ENCODE measurements at places on chromosomes 2 and 18.

- peak; percentile 13 for DNase-seq
Observed at GRCh38 chr18:12768625-12769024, 65.8 kb downstream of the PSMG2 start.

GRCh38 chr2:180953550-180953949, 26.9 kb upstream of the UBE2E3 start:
- DNase-seq: no peak

- peak; percentile 14 for DNase-seq
Observed at GRCh38 chr2:26144953-26145680, 27.8 kb upstream of the GAREM2 start.

DNA sequence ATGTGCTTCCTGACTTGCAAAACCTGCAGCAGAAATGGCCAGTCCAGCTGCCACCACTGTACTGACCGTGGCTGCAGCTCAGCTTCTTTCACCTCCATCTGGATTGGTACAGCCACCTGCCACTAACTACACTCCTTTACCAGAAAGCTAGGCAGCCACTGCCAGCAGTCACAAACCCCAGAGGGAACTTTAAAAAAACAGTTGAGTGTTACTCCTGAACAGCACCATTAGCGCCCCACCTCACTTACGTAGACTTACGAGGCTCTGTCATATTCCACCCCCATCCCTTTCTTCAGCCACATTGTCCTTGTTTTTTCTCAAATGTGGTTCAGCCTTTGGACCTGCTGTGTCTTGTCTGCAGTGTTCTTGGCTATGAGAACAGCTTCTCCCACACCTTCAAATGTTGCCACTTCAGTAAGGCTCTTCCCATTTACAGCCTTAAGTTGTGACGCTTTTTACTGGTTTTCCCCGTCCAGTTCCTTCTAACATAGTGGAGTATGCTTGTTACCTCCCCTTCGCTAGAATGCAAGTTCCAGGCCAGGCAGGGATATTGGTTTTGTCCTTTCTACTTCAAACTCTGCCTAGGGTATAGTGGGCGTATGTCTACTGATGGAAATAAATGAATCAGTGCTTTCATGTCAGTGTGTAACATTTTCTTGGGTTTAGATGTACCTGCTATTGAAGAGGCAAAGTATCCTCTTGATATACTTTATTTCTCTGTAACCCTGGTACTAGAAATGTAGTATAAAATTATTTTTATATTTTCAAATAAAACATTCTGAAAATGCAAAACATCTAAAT, 17.0 kb downstream of the HNRNPA3 start:
- no peak for DNase-seq

GRCh38 chr2:236631856-236632291, 62.2 kb downstream of the ACKR3 start:
- no peak for DNase-seq

DNA sequence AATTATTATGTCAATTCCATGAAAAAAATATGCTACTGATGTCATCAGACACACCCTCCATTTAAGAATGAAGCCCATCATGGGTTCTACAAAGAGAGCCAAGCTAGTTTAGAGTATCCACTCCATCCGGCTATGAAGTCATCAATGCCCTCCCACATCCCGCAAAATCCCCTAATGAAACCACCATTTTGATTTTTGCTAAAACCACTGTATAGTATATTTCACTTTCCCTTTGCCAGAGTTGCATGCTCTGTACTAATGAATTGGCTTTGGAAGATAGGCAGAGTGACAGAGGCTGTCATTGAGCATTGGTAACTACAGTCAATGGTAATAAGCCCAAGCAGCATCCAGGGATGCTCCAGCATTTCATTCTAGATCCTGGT, 118.6 kb downstream of the ANKRD44 start:
- DNase-seq: no peak

DNA sequence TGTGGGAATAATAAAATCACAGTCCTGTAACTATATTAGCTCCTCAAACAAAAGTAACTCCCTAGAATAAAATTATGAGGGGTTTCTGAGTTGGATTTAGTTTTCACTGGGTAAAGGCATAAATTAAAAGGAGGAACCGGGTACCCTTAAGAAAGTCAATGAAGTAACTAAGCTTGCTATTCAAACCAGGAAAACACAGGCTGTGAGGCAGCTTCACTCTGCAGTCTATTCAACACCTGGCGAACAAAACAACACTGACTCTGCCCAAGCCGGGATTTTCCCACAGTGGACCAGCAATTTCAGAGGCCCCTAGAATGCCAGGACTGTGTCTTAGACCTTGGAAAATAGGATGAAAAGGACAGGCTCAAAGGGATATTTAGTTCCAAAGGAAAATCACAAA, 24.6 kb upstream of the CREB1 start:
- no peak for DNase-seq

- DNase-seq: no peak
Observed at GRCh38 chr2:216765761-216766262, 70.5 kb upstream of the IGFBP5 start.

- no peak for DNase-seq
Observed at GRCh38 chr2:54522624-54523281, 66.6 kb downstream of the SPTBN1 start.

GRCh38 chr2:38947241-38948239, 57.9 kb downstream of the ARHGEF33 start:
- peak; percentile 68 for DNase-seq

- DNase-seq: no peak
Observed at GRCh38 chr2:84486441-84487115, 27.5 kb upstream of the SUCLG1 start.

DNA sequence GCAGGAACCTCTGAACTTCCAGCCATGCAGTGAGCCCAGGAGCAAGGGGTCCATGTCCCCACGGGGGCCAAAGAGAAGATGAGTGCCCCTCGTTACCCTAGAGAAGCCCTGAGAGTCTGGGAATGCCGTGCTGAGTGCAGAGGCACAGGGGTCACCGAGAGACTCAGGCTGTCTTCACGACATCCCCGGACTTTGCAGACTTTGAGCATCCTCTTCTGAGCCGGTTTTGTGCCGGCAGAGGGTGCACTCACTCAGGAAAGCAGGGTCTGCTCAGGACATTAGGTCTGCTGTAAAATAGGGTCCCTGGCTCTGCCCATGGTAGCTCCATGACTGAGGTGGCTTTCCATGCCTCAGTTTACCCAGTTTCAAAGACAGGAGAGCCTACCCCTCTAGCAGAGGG, 71.0 kb downstream of the GALNT14 start:
- DNase-seq: no peak

DNA sequence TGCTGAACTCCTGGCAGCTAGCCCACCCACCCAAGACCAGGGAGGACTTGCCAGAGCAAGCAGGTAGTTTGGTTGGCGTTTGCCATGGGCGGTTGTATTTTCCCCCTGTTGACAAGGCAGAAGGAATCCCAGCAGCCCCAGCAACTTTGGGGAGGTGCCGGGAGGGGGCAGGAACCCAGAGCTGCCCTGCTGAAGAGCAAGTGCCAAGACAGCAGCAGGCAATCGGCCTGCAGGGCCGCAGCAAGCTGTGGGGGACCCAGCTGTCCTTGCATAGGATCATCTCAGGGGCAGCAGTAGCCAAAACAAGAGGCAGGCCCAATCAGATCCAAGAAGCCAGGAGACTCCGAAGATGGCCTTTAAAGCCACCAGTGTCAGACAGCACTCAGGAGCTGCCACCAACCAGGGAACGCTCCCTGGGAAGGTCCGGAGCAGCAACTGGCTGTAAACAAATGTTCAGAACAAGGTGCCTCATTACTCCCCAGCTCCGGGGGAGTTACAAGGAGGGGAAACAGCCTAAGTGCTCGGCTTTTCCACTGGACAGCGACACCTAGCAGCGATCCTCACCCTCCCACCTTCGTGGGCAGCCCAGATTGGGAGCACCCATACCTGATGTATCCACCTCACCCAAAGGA, 2.1 kb downstream of the ST8SIA5 start:
- no peak for DNase-seq

- DNase-seq: peak; percentile 19
Observed at GRCh38 chr18:58362027-58362575, 266.8 kb downstream of the ALPK2 start.

DNA sequence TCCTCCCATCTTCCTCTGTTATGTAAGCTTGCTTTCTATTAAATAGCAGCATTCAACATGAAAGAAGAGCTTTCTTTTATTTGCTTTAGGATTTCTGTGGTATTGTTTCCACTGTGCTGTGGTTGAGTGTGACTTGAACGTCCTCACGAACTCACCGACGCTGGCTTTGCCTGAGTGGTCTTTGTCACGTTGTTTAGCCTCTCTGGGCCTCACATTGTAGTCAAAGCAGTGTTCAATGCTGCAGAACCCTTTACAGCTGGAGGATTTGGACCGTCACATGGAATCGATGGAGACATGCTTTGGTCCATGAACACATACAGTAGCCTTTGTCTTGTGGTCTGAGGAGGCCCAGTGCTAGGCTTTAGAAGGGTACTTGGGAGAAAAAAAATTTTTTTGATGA, 66.3 kb downstream of the TANC1 start:
- no peak for DNase-seq

DNA sequence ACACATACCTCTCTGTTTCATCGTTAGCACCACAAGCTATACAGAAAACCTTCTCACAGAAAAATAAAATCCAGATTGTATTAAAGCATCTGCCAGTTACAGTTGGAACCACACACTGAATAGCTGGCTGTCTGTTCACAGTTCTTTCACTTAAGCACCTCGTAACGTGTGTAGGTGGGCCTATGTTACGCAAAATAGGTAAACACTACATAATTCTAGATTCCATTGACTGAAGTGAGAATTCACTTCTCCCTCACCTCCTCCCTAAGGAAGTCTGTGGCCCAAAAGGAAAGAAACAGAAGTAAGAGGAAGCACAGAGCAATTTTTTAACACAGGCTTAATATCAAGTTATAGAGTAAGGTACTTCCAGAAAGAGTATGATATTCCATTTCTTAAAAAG, 24.9 kb downstream of the PELI1 start:
- DNase-seq: no peak

GRCh38 chr18:44374966-44375365, 305.7 kb upstream of the SETBP1 start:
- no peak for DNase-seq

DNA sequence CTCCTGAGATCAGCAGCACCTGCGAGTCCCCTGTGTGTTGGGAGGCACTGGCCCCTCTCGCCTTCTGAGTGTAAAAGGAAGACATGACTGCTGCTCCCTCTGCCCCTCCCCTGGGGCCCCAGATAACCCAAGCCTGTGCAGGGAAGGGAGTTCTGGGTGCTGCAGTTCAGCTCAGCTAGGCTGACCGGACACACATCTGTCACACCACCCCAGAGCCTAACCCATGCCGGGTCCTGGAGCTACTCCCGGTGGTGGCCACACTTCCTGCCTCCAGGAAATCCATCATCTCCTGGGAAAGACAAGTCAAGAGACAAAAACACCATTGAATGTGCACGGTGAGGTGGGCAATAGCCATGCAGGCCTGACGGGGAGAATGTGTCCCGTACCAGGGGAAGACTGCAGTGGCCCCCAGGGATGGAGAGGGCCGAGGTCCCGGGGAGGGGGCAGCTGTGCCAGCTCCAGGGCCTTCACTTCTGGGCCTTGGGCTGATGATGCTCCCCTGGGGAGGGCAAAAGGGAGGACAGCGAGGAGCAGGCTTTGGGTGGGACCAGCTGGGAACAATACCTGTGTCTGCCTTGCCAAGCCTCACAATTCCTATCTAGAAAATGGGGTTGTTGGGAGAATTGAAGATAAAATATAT, 210.6 kb downstream of the TFCP2L1 start:
- DNase-seq: peak; percentile 75

- no peak for DNase-seq
Observed at GRCh38 chr2:46937471-46937901, 21.9 kb upstream of the MCFD2 start.

DNA sequence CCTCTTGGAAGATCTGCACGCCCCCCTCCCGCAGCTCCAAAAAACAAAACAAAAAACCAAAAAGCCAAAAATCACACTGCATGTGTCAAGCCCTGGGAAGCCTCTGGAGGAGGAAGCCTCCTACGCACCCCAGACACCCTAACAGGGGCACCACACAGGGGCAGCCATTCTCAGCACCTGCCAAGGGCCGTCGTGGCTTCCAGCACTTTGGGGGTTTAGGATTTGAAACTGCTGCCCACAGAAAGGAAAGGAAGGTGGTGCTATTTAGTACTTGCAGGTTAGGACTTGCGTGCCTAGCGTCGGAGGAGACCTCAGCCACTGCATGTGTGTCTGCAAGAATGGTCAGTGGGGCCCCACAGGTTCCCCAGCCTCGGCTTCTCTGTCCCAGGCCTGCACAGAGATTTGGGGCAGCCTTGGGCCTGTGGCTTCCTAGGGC, 419 bp upstream of the GPR55 start:
- DNase-seq: no peak

DNA sequence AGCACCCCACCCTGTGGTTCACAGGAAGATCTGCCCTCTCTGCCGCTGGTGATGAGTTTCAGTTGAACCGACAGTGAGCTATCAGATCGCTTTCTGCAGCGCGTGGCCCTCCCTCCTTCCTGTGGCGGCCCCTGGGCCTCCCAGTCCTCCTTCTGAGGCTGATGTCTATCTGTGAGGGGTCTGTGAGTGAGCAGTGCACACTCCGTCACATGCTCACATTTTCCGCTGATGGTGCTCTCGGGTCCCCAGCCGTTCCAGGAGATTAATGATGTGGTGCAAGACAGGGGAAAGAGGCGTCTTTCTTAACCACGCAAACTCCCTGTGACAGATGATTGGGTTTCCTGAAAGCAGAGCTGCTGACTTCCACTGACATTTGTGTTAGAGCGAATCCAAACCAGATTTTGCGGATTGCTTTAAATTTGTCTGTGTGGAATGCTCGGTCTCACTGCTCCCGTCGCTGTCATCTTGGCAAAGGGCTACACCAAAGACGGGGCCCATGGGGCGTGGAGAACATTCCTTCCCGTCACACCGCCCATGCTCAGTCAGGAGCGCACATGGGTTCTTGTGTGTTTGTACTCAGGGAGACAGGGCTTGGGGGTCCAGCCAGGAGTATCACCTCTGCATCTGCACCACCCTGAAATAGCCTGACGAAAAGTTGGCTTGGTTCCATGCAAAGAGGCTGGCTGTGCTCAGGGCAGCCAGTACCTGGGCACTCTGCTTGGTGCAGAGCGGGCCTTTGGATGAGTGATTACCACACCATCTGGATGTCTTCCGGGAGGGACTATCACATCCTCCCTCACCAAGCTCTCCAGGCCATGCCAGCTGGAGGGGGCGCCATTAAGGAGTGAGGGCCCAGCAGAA, 154.7 kb upstream of the HS6ST1 start:
- no peak for DNase-seq

GRCh38 chr18:14944838-14945237, 196.9 kb downstream of the ANKRD30B start:
- DNase-seq: no peak

- DNase-seq: no peak
Observed at GRCh38 chr2:31275976-31276375, 42.0 kb downstream of the EHD3 start.

GRCh38 chr18:50183556-50183955, 11.4 kb downstream of the MYO5B start:
- no peak for DNase-seq

DNA sequence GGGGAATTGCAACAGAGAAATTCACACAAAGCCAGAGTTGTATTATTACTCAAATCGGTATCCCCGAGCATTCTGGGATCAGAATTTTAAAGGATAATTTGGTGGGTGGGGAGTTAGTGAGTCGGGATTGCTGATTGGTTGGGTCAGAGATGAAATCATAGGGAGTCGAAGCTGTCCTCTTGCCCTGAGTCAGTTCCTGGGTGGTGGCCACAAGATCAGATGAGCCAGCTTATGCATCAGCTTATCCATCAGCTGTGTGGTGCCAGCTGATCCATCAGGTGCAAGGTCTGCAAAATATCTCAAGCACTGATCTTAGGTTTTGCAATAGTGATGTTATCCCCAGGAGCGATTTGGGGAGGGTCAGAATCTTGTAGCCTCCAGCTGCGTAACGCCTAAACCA, 34.3 kb upstream of the ITM2C start:
- no peak for DNase-seq

Data from T1000 (cell line).